Stimulated activated CD4-positive, alpha-beta T cell treated with anti-CD3 and anti-CD28 coated beads, Interleukin-1b, Interleukin-23, amount 100 ng/mL, for 1 hour (primary cell): ENCODE measurements at places on chromosomes 4 and X.

DNA sequence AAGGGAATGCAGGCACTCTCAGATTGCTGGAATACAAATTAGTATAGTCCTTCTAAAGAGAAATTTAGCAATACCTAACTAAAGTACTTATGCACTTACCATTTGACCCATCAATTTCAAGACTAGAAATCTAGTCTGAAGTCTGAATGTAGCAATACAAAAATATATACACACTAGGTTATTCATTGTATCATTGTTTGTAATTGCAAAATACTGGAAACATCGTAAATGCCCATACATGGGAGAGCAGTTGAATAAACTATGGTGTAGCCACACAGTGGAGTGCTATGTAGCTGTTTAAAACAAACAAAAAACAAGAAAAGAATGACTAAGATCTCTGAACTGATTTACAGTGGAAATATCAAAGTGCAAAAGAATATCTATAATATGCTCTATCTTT is 346.4 kb downstream of the ZNF674 start:
- DNase-seq, result no peak

- DNase-seq, result no peak
Observed at GRCh38 chr4:157701695-157701994, 471.2 kb downstream of the GASK1B start.

GRCh38 chrX:3743801-3744439 is 30.5 kb upstream of the PRKX start:
- DNase-seq, result no peak

DNA sequence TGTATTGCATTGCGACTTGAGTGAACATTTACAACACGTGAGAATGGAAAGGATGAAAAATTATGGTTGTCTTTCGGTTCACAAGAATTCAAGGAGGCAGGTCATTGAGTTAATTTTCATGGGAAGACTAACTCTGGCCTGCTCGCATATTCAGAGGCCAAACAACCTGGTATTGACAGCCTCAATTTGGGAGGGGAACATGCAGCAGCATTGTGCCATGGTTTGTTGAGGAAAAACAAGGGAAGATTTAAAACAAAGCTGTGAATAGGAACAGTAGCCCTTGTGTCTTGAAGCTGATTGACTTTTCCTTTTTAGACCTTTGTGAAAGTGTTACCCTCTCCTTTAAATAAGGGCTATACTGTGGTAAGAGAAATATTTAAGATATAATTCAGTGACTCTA is 31.9 kb downstream of the FAT4 start:
- no peak for DNase-seq

GRCh38 chr4:18689308-18690115 is 668.0 kb upstream of the LCORL start:
- DNase-seq, result peak; percentile 1

- DNase-seq, result no peak
Observed at GRCh38 chrX:100647739-100648138, 3.7 kb downstream of the SRPX2 start.
